GM04504 (cell line): ENCODE measurements at places on chromosomes 7 and 10.
A peak's percentile ranks its signal among the peaks of the same experiment; 100 is the strongest.

DNA sequence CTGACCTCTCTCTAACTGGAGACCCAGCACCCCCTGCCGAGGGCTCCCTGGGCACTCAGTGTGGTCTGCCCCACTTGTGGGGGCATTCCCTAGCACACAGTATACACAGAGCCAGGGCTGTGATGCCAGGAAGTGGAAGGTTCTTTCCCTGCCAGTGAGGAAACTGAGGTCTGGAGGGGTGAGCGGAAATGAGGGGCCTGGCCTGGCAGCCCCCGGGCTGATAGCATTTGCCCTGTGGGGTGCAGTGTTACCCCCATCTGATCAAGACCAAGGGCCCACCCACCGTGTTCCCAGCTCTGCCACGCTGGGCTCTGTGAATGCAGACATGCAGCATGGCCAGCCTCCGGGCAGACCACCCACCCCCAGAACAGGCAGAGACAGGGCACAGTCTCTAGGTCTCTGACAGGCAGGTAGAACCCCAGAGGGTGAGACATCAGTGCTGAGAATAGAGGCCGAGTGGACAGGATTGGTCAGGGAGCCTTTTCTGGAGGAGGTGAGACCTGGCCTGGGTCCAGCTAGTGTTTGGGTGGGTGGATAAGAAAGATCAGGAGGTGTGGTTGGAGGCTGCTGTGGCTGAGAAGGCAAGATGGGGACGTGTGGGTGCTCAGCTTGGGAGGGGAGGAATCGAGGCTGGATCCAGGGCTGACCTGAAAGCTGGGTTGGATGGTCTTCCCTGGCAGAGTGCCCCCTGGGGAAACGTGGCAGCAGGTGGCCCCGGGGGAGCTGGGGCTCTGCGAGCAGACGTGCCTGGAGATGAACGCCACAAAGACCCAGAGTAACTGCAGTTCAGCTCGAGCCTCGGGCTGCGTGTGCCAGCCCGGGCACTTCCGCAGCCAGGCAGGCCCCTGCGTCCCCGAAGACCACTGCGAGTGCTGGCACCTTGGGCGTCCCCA is 10.8 kb upstream of the ZNF862 start:
- no peak for DNase-seq

DNA sequence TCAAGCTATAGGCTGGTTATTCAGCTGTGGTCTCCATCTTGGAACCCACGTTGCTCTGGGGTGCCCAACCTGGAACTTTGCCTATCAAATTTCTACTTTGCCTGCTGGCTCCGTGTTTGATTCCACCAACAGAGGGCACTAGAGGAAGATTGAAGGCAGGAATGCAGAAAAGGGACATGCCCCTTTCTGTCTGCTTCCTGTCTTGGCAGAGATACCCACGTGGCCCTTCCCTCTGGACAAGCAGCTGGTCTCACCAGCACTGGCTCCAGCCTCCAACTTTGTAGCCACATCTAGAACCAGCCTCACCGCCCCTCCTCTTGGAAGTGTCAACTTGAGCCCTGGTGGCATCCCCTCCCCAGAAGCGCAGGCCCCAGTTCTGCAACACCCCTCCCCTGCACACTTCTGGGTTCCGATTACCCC is 52.1 kb upstream of the ZNF438 start:
- peak; percentile 28 for DNase-seq

DNA sequence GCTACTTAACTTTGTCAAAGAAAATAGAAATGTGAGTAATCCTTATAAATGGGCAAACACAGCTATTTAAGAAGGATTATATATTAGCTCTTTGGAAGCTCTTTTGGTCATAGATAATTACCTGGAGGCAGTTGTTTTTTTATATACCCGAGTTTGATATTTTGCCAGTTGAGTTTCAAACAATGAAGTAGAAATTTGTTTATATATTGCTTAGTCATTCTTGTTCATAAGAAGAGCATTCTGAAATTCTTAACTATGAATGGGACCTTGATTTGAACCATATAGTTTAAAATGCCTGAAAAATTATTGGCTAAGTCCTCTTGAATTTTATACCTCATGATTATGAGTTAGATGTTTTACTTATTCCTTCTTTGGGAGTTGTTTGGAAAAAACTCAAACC is 36.4 kb downstream of the MINPP1 start:
- no peak for DNase-seq

DNA sequence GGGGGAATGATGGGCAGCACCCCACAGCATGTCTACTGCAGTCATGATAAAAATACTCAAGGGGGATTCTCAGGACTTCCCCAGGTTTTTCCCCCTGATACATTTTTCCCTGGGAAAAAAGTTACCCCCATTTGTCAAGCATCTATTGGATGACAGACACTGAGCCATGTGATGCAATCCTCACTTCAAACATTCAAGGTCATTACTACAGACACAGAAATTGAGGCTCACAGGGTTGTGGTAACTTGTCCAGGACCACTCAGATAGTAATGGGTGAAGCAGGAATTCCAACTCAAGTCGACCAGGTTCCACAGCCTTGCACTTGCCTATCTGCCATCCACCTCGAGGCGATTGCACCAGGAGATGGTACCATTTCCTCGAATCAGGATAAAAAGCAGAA is 31.7 kb downstream of the PPP1R3C start:
- DNase-seq, result no peak

DNA sequence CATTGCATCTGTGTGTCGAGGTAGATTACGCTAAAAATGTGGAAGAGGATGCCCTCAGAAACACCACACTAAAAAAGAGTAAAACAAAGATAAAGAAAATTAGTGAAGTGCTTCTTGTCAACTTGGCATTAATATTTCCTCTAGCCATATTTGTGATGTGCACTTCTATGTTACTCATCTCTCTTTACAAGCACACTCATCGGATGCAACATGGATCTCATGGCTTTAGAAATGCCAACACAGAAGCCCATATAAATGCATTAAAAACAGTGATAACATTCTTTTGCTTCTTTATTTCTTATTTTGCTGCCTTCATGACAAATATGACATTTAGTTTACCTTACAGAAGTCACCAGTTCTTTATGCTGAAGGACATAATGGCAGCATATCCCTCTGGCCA is 79.0 kb upstream of the SCIN start:
- DNase-seq, result no peak
